Stimulated activated CD8-positive, alpha-beta memory T cell treated with anti-CD3 and anti-CD28 coated beads, Interleukin-4, amount 100 ng/mL, for 24 hours (primary cell): ENCODE measurements at places on chromosomes 7 and 10.

GRCh38 chr7:74657692-74658177 lies at the start of gene GTF2I:
Gene GTF2I, plus strand, starts transcription at chr7:74657718. Its CDS starts 31,411 bp downstream, at chr7:74689129.
- no peak for DNase-seq

- DNase-seq: no peak
These were observed 49.9 kb downstream of the CHST15 start for GRCh38 chr10:124043310-124044142.

DNA sequence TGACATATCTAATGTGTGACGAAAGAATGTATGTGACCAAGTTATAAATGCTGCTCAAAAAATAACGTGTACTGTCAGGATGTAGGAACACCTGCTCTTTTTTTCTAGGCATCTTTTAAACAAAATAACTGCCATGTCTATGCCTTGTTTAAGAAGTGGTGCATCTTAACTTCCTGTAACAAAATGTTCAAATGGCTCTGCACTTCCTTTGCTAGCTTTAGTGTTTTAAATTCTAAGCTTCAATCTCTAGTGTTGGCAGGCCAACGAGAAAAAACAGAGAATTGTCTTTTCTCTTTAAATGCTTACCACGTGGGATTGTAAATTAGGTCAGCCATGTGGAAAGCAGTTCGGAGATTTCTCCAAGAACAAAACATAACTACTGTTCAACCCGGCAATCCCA lies 14.6 kb upstream of the PDSS1 start:
- DNase-seq: no peak

DNA sequence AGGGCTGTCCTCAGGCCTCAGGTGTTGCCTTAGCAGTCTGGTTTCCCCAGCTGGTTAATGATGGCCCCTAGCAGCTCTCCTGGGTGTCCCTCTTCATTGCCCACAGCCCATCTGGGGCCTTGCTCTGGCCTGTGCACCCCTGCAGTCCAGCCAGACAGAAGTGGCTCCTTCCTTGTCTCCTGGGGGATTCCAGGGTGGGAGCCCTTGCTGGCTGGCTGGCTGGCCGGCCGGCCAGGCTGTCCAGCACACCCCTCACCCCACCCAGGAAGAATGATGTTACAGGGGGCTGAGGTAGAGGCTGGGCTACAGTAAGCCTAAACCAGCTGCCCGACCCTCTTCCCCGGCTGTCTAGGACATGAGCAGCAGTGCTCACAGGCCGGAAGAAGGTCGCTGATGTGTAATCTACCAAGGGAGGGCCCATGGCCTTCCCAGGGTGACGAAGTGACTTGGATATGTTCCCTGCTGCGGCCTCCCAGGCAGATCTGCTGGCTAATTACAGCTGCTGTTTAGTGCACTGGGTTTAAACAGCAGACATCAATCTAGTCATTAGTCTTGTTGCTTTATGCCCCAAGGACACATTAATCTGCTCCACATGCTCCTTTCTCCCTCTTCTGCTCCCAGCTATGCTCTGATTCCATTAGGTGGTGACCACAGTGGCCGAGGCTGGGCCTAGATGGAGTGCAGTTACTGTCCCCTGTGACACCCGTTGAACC lies 53.8 kb upstream of the LRRC4 start:
- DNase-seq: no peak

DNA sequence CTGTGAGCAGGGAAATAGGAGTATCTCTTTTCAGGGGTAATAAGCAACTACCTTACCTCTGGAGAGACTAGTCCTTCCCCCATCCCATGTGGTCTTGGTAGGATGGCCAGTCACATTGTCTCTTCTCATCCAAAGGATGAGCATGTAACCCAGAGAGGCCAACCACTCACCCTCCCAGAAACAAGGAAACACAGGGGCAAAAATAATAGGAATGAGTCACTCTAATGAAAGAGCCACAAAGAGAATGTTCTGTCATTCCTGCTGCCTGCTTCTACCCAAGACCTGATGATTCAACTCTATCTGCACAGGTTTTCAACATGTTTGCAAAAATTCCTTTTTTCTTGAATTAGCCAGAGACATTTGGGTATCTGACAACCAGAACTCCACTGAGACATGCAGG lies 99.3 kb upstream of the NFE2L3 start:
- no peak for DNase-seq

DNA sequence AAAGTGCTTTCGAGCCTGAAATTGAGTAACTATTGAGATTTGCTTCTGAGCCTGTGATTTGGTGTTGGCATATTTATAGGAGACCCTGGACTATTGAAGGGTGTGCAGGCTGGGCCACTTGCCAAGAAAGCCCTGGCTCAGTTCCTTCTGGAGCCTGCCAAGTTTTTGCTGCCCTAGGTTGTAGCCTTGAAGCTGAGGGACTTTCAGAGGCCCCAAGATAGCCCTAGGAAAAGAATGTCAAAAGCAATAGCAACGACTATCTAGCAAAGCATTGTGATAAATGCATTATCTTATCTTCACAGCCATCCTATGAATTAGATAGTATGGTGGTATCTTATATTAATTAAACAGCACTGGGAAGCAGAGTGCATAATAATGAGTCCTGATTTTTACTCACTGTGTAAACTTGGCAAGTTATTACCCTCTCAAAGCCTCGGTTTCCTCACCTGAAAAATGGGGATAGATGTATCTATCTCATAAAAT lies 473.7 kb upstream of the PODXL start:
- DNase-seq: no peak

DNA sequence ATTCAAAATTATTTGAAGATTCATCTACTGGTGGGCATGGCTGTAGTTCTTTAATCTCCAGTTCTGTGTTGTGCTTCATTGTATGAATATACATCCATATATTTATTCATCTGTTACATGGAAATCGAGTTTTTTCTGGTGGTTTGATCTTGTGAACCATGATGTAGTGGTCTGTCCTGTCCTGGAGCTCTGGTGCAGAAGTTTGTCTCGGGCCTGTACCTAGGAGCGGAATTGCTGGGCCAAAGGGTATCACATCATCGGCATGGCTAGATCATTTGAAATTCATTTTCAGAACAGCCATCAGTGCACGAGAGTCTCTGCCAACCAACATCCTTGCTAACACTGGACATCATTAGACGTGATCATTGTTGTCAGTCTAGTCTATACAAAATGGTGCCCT lies 107.0 kb downstream of the ELFN1 start:
- no peak for DNase-seq

GRCh38 chr7:85529201-85529600 lies 342.3 kb upstream of the SEMA3D start:
- no peak for DNase-seq

- no peak for DNase-seq
These were observed 91.2 kb downstream of the NHLRC2 start for GRCh38 chr10:113945687-113946085.

- no peak for DNase-seq
These were observed 78.6 kb downstream of the TRRAP start for GRCh38 chr7:98956937-98957336.

DNA sequence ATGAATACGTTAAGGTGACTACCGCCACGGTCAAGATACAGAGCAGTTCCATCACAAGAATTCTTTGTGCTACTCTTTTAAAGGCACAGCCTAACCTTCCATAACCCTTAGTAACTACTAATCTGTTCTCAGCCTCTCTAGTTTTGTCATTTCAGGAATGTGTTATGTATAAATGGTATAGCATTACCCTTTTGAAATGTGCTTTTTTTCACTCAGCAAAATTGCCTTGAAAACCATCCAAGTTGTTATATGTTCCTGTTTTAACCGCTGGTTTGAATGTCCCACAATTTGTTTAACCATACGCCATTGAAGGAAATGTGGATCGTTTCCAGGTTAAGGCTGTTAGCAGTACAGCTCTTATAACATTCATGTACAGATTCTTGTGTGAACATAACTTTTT lies 32.0 kb downstream of the WAC start:
- no peak for DNase-seq

GRCh38 chr7:107592361-107593024 lies 12.4 kb downstream of the BCAP29 start:
- DNase-seq: no peak

- DNase-seq: no peak
These were observed 559.2 kb downstream of the PTPRN2 start for GRCh38 chr7:158028290-158028941.

DNA sequence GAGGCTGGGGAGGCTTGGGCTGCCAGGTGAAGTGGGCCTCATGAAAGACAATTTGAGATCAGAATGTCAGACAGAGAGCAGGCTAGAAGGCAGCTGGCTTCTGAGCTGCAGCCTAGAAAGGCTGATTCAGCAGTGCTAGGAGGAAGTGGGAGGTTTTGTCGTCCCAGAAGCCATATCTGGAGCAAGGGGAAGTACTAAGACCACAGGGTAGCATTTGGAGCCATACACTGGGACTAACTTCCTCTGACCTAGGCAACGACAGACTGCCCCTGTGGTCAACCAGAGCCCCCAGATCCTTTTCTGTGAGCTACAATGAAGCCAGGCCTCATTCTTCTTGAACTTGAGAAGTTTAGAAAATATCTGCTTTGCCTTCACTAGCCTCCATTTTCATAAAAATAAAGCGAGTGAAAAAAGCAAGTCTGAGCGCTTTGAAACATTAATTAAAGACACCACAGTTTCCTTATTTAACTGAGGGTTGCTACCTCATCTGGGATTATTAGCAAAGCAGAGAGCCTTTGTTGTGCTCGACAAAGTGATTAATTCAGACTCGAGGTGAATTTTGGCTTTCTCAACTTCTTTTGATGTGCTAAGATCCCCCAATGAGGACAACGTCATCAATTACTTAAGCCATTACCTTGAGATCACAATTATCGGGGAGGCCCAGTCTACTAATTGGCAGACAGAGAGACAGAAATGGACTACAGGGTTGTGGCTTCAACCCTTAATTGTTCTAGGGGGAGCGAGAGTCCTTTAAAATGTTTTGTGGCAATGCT lies 26.6 kb downstream of the TBXAS1 start:
- DNase-seq: no peak

GRCh38 chr7:2725178-2726105 lies 37.4 kb downstream of the AMZ1 start:
- DNase-seq: no peak

DNA sequence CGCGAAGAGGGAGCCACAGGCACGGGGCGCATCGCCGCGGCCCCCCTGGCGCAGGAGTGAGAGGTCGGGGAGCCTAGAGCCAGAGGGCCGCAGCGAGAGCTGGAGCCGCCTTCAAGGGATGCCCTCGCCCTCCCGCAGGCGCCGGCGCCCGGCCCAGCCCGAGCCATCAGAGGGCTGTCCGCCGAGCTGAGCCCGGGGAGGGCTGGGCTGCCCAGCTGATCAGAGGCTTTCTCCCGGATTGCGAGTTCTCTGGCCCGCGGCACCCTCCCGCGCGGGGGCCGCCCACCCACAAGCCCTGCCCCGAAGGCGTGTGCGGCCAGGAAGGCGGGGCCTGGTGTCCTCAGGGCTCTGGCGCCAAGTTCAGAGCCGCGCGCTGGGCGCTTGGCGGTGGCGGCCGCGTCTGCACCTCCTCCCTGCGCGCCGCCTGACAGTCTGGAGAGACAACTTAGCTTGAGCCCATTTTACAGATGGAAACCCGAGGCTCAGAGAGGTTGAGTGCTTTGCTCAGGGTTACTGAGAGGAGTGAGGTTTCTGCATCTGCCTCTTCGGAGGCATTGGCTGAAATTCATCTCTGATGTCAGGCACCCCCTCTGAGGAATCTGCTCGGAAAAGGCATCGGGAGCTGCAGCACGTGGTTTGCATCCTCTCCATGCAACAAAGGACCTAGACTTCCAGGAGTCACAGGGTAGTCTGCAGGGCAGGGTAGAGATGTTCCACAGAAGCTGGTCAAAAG lies 3.8 kb upstream of the ANTXRL start:
- peak; percentile 42 for DNase-seq

DNA sequence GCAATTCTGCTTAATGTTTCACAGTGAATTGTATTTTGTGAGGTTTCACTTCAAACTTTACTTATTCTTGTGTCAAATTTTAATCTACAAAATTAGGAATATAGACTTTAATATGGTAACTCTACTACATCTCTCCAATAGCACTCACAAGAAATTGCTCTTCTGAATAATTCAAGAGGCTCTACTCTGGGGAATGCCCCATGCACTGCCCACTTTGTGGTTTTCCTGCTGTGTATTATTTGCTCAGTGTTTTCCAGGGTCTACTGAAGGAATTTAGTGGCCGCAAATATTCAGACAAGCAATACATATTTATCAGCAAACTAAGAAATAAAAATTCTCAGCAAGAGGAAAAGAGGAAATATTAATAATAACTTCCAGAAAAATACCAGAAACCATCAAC lies 611.4 kb downstream of the TNS3 start:
- DNase-seq: no peak

GRCh38 chr10:114028425-114028824 lies 15.2 kb upstream of the ADRB1 start:
- DNase-seq: no peak

DNA sequence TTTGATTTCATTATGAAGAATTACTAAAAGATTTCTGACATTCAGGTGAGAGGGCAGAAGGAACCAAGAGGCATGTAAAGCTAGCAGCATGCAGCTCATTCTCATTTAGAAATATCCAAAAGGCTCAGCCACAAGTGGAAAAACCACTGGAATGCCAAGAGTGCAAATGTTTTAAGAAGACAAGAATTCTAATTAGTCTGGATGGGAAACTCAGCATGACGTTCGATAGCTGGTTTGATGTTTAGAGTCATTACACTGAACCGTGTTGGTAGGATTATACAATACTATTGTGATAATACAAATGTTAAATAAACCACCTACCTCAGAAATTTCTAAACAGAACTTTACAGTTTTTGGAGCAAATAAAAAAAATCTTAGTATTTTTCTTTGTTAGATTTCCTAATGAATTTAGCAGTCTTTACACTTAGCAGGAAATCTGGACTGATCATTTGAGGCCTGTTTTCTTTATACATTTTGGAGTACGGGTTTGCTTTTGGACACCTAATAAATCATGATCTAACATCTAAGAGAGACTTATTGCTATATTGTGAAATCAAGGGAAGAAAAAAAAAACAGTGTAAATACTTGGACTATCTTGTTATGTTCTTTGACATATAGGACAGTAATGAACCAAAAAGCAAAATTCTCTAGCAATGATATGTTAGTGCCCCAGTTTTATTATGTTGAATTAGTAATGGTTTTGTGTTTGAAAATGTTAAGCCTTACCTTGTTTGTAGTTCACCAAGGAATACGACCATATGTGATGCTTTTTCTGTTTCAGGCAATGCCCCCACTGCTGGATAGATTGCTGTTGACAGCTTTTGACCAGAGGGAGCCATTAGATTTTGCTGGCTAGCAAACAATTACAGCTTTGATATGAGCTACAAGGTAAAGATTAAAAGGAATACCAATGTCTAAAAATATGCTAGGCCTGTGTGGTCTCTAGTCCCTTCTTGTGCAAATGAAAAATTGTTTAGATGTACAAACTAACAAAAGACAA lies 354.1 kb upstream of the SEMA3A start:
- DNase-seq: no peak

DNA sequence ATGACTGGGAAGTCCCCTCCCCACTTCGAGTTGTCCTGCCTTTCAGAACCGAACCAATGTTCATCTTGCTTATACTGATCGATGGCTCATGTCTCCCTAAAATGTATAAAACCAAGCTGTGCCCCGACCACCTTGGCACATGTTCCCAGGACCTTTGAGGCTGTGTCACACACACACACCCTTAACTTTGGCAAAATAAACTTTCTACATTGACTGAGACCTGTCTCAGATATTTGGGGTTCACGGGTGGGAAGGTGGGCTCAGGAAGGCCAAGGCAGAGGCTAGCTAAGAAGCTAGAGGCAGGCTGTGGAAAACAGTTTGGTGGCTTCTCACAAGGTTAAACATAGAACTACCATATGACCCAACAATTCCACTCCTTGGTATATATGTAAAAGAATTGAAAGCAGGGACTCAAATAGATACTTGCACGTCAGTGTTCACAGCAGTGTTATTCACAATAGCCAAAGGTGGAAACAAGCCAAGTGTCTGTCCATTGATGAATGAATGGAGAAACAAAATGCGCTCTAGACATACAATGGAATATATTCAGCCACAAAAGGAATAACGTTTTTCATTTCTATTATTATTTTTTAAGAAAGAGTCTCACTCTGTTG lies 15.4 kb downstream of the PRF1 start:
- DNase-seq: no peak
